NCI-H2081 (cell line): ENCODE measurements at places on chromosomes 7 and 10.
A peak's percentile ranks its signal among the peaks of the same experiment; 100 is the strongest.

DNA sequence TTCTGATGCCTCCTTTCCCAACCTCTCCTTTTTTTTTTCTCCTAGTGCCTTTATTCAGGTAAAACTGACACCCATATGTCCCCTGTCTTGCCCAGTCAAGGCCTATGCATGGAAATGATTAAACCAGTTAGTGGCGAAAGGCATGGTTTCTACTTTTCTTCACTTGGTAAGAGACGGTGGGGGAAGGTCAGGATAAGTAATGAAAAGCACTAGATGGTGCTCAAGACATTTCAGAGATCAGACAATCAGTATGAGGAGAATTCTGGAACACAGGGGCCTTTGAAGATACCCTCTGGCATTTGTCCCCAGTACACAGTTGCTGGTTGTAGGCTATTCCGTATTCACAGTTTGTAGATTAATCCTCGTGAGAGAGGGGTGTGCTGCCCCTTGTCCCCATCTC lies 121.2 kb downstream of the RTKN2 start:
- no peak for DNase-seq

GRCh38 chr10:48503293-48503911 lies 101.5 kb downstream of the ARHGAP22 start:
- no peak for DNase-seq

- DNase-seq = no peak
These were observed 877 bp downstream of the NCOA4 start for GRCh38 chr10:46029461-46030030.

GRCh38 chr10:29784175-29784773 lies 149.5 kb upstream of the SVIL start:
- no peak for DNase-seq

DNA sequence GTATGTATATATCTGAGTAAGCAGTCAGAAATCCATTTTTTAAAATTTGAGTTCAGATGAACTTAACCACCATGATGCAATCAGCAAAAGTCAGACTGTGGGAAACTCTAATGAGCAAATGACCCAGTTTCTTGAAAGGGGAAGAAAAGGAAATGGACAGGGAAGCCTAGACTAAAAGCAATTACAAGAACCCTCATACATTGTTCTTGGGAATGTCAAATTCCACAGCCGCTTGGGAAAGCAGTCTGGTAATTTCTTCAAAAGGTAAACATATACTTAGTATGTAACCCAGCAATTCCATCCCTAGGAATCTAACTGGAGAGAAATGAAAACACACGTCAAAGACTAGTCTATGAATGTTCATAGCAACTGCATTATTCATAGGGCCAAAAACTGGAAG lies 16.4 kb upstream of the FOXK1 start:
- no peak for DNase-seq

- no peak for DNase-seq
These were observed 91.7 kb upstream of the CHST15 start for GRCh38 chr10:124185084-124185483.

DNA sequence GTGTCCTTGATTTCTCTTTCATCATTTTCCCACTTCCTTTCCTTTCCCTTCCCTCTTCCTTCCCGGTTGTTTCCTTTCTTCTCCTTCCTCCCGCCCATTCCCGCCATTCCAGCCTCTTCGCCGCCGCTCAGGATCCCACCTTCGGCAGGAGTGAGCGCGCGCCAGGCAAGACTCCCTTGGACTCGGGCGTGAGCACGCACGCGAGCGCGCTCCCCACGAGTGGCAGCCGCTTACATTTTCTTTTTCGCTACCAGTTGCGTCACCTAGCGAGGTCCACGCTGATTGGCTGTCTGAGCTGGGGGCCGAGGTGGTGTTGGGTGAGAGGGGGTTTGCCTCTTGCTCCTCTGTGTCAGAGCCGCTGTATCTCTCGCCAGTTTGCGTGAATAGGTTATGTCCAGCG lies 11.8 kb downstream of the ZAN start:
- DNase-seq = no peak

DNA sequence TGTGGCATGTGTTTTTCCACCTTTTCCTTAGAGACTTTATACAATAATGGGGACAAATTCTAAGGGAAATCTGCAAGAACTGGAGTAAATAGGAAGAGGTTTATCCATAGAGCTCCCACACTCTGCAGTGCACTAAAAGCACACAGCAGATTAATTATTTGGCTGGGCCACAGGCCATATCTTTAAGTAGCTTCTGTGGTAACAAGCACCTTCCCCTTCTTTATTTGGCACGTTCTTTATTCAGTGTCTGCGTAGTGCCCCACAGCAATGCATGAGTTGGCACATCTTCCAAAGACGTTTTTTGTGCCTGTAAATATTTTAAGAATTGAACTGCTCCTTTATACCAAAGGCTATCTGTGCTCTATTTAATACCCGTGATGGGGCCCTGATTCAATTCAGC lies 104.9 kb upstream of the MBL2 start:
- no peak for DNase-seq

DNA sequence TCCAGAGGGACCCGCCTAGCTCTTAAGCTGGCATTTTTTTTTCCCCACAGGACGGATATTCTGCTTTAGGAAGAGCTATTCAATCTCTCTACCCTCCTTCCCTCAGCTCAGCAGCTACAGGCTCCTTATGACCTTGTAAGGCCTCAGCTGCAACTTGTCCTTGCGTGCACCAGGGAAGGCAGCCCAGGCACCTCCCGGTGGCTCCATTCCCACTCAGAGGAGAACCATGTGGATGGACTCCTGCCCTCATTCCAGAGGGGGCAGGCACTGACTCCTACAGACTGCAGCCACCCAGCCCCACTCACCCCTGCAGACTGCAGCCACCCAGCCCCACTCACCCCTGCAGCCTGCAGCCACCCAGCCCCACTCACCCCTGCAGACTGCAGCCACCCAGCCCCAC lies 73.7 kb downstream of the ITIH5 start:
- DNase-seq = no peak

GRCh38 chr7:101602484-101603241 lies 26.4 kb downstream of the MYL10 start:
- DNase-seq = peak; percentile 82

DNA sequence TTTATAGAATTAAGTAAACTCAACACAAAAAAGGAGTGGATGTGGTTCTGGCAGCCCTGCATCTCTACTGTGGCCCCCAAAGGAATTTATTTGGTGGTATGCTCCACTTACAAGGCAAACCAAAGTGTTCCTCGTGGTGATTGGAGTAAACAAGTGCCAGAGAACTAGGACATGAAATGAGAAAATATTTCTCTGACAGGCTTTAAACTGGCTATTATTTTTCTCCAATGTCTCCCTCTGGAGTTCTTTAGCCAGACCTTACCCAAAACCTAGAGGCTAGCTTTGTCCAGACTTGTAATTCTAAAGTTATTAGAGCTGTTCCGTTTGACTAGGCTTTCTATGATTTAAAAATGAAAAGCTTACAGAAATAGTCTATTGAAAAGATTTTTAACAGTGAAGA lies 990.1 kb downstream of the CNTNAP2 start:
- no peak for DNase-seq

DNA sequence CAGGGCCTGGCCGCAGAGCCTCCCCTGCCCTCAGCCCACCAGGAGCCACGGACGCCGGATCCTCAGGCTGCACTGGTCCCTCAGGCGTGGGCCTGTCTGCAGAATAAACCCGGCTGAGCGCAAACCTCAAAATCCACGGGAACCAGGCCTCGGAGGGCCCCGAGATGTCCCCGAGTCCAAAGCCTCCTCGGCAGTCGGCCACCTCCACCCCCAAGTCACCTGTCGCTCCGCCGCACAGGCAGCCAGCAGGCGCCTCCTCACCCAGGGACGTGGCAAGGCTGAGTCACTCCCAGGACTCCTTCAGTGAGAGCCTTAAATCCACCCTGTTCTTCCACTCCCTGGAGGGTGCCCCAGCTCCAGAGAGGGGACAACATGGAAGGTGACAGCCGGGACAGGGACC lies 33.2 kb downstream of the STK32C start:
- DNase-seq = no peak

DNA sequence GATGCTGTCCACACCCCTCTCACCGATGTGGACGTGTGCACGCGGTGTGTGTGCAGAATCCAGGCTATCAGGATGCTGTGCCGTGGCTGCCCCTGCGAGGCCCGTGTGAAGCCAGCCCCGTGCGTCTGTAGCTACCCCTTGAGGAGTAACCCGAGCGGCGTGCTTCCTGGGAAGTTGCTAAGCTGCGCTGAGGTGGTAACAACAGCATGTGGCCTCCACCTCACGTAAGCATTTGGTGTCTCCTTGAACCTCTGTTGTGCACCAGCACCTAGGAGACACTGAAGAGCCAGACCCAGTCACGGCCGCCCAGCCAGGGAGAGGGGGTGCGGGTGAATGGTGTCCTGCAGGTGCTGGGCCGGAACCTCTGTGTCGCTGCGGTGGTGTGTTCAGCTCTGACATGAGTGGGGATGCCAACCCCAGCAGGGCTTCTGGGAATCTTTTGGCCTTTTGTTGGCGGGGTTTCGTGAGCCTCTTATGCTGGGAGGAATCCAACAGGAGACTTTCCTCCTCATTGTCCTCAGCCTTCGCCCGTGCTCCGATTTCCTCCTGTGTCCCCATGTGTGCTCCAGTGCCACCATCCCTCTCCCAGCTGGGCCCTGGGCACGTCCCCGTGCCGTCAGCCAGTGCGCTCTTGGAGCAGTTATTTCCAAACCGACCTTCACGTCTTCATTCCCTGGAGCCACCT lies 60.4 kb downstream of the DNAJB6 start:
- DNase-seq = no peak

DNA sequence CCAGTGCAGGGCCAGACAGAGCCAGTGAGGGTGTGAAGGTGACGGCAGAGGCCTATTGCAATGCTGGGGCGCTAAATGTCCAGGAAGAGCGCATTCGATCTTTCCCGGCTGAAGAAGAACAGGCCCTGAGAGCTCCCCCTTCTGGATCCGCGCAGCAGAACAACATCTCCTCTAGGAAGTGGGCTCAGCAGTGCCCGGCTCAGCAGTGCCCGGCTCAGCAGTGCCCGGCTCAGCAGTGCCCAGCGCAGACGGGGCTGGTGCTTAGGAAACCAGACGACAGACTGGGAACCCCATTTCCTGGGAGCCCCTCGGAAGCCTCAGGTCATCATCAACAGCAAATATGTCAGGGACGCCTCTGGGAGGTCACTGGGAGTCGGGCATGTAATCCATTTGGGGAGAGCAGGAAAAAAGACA lies 4.7 kb upstream of the NOS3 start:
- DNase-seq = peak; percentile 80

DNA sequence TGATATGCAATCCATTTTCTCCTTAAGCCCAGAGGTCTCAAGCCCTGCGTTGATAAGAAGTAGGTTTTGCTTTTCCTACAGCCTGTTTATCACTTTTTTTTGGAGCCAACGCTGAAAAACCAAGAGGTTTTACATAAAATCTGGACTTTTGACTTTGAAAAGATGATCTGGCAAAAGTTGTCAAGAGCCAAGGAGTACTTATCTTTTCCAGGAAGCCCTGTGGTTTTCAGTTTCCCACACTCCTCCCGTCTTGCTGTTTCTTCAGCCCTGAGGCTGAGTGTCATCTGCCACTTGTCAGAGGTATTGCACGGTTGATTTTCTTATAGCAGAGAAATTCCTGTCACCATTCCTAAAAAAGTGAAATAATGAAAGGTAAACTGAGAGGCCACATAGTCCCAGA lies 108.7 kb downstream of the TYW1 start:
- no peak for DNase-seq

DNA sequence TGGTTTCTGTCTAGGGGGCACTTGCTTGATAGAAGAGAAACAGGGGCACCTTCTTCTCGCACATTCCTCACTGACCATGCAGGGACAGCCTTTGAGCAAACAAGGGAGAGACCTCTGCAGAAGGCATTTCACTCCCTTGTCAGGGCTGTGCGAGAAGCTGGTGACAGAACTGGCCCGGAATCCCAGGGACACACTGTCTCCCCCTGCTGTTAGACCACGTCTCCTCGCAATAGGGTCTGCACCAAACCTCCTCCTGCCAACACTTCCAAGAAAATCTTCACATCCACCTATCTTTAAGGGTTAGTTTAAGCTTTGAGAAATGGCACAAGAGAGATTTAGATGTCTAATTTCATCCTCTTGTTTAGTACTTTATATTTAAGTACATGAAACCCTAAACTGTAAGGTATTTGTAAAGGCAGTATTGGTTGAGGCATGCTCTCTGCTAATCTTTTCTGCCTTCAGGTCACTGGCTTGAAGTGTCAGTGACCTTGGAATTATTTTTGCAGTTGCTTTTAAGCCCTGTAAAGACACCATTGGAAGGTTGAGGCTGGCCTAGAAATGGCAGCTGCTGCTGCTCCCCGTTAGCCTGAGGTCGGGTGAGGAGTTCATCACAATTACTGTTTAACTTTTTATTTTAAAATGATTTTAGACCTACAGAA lies 37.0 kb downstream of the RBM20 start:
- DNase-seq = no peak

DNA sequence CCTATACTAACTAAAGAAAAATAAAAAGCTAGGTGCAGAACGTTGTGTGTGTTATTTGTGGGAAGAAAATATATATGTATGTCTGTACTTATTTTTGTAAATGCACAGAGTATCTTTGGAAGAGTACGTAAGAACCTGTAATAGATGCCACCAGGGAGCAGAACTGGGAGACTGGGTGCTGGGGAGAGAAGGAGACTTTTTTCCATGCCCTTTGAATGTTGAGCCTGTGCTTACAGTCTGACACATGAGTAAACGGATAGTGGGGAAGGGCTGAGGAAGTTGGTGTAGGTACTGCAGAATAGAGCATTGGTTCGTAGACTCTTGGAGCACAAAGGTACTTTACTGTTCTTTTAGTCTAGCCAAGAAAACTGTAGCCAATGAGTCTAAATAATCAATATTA lies 1.3 kb upstream of the SCRN1 start:
- DNase-seq = no peak

GRCh38 chr10:1978584-1978983 lies 241.3 kb upstream of the ADARB2 start:
- peak; percentile 1 for DNase-seq

GRCh38 chr10:61135276-61135721 lies 191.3 kb upstream of the RHOBTB1 start:
- no peak for DNase-seq

GRCh38 chr7:44217223-44217714 lies 16.5 kb downstream of the YKT6 start:
- no peak for DNase-seq

GRCh38 chr7:70240873-70241272 lies 642.6 kb downstream of the AUTS2 start:
- no peak for DNase-seq

DNA sequence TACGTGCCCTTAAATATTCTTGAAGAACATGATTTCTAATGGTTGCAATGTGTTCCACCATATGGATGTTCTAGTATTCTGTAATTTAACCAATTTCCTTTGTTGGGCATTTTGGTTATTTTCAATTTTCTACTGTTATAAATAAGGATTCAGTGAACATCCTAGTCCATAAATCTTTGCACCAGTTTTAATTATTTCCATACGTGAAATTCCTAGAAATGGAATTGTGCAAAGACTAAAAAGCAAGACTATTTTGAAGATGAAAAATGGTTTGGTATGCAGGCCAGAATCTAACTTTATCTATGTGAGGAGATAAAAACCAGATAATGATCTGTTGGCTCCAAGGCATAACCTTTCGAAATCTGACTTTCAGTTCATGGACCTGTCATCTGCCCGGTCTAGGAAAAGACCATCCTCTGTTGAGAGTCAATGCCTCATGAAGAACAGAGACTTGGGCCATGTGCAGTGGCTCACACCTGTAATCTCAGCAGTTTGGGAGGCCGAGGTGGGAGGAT lies 633.2 kb upstream of the NRP1 start:
- no peak for DNase-seq
